ENCODE measurements at places on chromosomes 2 and 18. TPM values are rescaled to one million over a fixed set of nuclear protein-coding genes. Genes with fewer than 3 reads are reported as not detected.

GRCh38 chr2:84816426-84817026 is 64.4 kb downstream of the TRABD2A start:
- no peak for DNase-seq

- no peak for DNase-seq
These were observed 6.5 kb downstream of the PER2 start for GRCh38 chr2:238281826-238282480.

DNA sequence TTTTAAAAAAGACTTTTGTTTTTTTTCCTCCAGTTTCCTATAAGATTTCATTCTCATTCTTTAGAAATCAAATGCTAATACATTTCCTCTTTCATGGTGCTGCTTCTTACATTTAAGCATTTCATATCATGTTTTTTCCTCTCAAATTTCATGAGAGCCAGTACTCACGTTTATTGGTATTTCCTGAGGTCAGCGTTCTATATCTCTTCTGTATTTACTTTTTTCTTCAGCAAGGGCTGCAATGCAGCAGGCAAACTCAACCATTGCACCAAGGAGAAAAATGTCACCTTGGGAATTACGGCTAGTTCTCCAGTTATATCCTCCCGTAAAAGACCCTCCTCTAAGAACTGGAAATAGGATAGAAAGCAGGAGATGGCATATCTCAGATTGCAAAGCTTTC is 32.4 kb downstream of the UPP2 start:
- no peak for DNase-seq

- DNase-seq = no peak
These were observed 4.3 kb upstream of the PDCD1 start for GRCh38 chr2:241862775-241863535.

DNA sequence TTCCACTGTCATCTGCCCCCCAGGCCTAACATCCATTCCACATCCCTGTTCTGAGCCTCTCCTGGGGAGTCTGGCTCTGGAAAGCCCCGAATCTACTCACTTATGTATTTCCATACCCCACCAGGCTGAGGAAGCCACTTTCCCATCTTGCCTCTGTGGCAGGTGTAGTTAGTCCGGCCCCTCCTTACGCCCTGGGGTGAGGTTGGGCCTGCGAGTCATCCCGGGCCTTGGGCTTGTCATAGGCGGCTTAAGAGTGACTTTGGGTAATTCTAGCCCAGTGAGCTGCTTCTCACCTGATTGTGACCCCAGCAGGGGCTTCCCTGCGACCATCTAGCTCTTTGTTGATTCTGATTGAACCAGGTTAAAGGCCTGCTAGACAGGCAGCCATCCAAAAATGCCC is 21.1 kb downstream of the PCARE start:
- no peak for DNase-seq

DNA sequence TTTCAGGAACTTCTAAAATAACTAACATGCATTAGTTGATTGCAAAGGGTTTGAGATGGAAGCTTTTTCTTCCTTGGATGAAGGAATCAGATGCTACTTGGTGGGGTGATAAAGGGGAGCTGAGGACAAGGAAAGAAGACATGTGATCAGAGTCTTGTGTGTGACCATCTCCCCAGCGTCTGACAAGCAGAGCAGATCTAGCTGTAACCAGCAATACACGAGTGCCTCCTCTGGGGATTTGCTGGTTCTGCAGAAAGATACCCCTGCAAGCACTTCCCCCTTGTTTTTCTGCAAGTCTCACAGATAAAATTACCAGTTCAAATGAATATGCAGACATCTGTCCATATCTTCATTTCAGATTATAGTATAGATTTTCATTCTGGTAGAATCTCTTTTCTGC is 2.7 kb downstream of the CDH7 start:
- DNase-seq = no peak

DNA sequence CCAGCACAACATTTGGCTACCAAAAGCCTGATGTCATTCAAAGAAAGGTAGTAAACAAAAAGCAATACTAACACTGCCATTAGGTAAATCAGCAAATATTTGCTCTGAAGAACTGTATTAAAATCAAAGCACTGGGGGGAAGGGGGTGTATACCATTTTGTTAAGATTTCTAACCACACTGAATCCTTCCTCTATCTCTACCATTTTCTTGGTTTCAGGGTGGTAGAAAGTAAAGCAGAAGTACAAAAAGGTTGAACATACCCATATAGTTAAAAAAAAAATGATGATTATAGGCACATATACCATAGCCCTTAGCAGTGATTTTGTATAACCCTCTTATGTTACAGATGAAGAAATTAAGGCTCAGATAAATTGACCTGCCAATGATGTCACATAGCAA is 437.6 kb downstream of the ZEB2 start:
- DNase-seq = no peak

DNA sequence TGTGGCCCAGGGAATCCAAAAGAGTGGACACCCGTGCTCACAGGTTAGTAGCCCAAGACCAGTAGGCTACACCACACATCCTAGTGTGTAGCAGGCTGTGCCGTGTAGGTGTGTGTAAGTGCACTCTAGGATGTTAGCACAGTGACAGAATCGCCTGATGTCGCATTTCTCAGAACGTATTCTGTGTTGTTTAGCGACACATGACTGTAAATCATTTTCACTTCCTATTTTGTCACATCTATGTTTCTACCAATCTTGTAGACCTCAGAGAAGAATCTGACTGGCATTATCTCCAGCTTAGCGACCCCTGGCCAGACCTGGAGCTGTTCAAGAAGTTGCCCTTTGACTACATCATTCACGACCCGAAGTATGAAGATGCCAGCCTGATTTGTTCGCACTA is 45.1 kb downstream of the NTSR2 start:
- DNase-seq = no peak

DNA sequence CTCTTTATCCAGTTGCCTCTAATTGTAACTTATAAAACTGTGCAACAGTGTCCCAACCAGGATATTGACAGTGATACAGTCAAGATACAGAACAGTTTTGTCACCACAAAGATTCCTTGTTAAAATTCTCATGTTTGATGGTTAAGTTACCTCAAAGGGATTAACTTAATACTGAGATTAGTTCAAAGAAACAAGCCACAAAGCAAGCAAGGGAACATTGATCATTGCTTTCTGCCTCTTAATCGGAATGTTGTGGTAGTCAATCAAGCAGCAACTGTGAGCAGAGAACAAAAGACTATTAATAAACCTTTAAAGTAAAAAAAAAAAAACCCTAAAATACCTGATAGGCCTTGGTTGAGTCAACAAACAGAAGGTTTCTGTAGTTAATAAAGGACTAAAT is 352.3 kb downstream of the PARD3B start:
- no peak for DNase-seq

DNA sequence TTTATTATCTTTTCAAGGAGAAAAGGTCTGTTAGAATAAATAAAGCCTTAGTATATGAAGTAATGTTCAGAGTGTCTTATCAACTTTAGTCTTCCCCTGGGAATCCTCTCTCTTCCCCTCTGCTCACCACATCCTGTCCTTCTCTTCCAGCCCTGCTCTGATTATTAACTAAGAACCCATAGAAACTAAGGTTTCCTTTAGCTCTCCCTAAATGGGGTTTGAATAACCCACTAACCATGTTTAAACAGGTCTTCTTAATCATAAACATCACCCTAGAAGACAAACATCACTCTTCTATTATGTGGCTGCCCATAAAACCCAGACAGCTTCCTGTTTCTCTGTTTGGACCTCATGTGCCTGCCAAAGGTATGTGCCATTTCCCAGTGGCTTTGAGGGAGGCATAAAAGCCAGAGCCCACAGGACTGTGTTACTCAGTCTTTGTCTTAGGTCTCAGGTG is 50.1 kb downstream of the SLC14A1 start:
- DNase-seq = no peak

DNA sequence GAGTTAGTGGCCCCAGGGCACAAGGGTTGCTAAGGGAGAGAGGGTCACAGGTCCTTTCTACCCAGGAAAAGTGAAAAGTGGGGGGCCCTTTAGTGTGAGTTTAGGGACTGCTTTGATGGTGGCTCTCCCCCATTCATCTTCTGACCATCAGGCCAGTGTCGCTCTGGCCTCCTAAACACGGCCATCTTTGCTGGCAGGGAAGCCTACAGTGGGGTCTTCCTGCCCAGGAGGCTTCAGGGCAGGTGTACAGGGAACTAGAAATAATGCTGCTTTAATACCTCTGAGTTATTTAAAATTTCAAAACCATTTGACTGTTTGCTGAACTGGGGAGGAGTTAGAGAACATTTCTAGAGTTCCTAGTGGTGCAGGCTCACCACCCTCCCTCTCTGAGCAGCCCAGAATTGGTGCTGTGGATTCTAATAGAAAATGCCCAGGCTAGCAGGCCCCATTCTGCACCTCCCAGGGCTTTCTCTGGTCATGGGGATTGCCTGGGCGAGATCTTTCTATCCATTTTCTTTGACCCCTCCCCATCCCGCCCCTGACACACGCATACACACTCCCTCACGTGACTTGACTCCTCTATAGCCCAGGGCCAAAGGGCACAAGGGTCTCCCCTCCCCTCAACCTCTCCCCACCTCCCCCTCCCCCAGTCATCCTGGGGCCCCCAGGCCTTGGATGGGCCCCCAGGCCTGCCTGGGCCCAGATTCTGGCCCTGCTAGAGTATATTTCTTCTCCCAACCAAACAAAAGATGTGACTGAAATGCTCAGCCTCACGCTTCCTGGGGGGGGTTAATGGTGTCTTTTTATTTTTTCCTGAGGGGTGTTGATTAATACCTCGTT is 3.1 kb downstream of the PKDCC start:
- no peak for DNase-seq

DNA sequence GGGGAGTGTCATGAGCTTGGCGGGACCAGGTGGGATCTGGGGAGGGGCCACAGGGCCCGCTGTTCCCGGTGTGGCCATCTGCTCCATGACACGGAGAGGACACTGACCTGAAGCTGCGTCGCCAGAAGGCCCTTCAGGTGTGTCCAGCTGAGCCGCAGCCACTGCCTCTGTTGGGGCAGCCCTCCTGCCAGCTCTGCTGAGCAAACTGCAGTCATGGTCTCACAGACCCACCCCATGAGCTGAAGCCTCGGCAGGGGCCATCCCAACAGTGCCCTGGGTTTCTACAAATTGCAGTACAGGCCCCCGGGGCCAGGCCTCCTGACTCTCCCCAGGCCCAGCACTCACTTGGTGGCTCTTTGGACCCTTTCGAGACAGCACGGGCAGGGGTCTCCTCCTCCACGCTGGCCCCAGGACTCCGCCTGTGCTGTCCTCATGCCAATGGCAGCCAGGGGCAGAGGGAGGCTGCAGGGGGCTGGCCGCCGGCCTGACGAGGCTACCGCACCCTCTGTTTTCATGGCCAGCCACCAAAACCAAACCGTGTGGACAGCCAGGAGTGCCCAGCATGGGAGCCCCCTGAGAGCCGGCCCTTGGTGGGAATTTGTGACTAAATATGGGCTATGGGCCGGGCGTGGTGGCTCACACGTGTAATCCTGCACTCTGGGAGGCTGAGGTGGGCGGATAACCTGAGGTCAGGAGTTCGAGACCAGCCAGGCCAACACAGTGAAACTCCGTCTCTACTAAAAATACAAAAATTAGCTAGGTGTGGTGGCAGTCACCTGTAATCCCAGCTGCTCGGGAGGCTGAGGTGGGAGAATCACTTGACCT is 175.2 kb upstream of the SALL3 start:
- DNase-seq = no peak

DNA sequence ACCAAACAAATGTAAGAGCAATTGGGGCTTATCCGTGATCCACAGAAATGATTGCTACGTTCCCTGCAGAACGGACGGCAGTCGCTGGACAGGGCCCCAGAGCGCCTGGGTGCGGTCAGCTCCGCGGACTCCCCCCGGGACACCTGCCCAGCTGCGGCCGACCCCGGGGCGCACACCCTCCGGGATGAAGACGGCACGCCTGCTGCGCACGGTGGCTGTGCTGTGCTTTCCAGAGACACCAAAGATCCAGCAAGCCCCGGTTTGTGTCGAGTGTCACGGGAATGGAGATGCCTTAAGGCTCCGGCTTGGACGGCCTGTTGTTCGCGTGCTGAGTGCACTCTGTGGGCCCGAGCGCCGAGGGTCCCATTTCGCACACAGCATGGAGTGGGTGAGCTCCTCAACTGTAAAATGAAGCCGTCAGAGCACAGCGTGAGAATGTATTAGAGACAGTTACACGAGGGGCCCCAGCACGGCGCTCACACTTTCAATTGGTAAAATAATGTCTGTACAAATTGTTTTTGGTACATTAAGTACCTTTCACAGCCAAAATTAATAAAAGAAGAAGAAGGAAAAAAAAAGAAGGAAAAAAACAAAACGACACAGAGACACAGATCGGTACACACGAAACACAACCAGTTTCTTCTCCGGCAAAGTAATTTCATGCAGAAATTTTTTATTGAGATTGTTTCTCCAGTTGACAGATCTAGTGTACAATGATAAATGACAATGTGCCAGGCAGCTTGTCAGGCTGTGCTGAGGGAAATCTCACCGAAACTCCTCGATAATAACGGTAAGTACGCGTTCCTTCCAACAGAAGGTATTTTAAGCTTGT is 615.8 kb upstream of the SALL3 start:
- no peak for DNase-seq

DNA sequence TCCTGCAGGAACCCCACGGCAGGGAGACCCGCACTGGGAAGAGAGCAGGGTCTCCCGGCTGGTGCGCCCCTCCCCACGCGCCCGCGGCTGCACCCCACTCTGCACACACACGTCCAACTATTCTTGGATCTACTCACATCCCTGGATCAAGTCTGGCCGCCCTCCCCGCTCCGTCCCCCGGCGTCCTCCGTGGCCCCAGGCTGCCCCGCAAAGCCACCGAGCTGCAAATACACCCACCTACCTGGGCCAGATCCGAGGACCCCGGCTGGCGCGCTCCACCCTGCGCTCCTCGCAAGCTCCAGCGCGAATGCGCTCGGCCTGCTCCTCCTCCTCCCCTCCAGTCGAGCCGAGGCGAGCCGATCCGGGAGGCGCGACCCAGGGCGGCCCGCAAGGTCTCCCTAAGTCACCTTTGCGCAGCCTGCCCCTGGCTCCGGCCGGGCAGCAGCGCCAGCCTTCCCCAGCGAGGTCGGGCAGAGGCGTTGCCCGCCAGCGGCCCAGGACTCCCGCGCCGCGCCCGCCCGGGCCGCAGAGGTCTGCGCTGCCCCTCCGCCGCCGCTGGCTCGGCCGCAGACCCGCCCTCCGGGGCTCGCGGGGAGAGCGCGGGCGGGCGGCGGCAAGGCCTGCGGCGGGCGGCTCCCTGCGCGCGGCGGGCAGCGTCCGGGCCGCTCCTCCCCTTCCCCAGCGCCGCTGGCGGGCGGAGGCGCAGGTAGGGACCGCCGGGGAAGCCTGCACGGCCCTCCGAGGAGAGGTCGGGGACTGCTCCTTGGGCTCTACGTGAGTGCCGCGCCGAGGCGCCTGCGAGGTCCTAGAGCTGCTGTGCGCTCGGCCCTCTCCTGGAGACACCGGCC is 126.0 kb downstream of the OSBPL1A start:
- peak; percentile 66 for DNase-seq

GRCh38 chr2:105052773-105053172 is 14.9 kb downstream of the MRPS9 start:
- no peak for DNase-seq

Gene SNED1
- total RNA-seq = 2.4 TPM

Gene ZNF804A
- not detected for total RNA-seq

Gene CCDC150
- 31.9 TPM for total RNA-seq

Gene EPB41L3
- total RNA-seq = 12.8 TPM

Gene CAPN14
- 0.08 TPM for total RNA-seq

Gene SRD5A2
- not detected for total RNA-seq

Gene LDLRAD4
- total RNA-seq = 1.2 TPM

Gene ERBB4
- 0.34 TPM for total RNA-seq

Gene CD302
- total RNA-seq = 0.61 TPM

Gene PRADC1
- 7.5 TPM for total RNA-seq

Gene CSRNP3
- total RNA-seq = 6.7 TPM

Measured in H1 (cell line).